ENCODE measurements at places on chromosomes 1 and 21. TPM values are rescaled to one million over a fixed set of nuclear protein-coding genes. Genes with fewer than 3 reads are reported as not detected.

- no peak for DNase-seq
Observed at GRCh38 chr1:32127409-32128198, 19.7 kb downstream of the KPNA6 start.

GRCh38 chr1:3321559-3322449 is 132.7 kb upstream of the ARHGEF16 start:
- DNase-seq = no peak

DNA sequence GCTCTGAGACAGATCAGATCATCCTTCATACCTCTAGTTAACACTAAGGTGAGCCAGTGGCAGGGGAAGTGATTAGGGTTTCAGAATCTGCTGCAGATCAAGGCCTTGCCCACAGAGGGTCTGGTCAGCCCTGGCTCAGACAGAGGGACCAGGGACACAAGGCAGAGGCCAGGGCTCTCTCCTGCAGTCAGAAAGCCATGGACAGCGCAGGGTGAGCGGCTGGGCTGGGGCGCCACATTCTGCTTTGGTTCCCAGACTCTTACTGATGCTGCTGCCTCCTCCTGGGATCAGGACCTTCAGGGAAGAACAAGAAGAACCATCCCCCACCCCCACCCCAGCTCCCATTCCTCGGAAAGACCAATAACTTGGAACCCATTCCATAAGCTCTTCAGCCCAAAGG is 43.1 kb downstream of the GPR161 start:
- DNase-seq = no peak

DNA sequence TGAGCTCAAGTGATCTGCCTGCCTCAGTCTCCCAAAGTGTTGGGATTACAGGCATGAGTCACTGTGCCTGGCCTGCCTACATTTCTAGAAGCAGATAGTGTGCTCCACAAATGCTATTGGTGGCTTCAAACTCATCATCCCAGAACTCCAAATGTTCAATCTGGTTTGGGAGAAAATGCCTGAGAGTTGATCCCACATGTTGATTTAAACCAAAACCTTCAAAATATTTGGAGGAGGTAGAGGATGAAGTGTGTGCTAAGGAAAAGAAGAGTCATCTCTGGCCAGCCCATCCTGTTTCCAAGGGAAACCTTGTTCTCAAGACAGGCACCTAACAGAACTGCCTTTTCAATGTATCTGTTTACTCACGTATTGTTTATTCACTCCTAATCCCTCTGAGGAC is 55.4 kb upstream of the GRHL3 start:
- no peak for DNase-seq

- DNase-seq = no peak
Observed at GRCh38 chr1:173798078-173798477, 26.4 kb upstream of the DARS2 start.

DNA sequence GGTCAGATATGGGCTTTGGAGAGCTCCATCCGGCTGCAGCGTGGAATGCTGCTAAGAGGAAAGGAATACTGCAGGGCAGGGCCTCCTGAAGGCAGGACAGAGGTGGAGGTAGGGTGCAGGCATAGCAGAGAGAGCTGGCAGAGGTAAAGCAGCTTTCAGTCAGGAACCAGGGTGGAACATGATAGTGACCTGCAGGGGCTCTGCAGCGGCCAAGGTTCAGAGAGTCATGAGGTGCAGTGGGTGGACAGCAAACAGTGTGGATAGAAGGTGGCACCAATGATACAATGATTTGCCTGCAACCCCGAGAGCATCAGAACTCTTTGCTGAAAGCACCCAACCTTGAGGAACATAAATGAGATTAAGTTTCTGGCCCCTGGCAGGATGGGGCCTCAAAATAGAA is 119.3 kb downstream of the BEND5 start:
- no peak for DNase-seq

GRCh38 chr1:30284728-30285475 is 438.5 kb downstream of the MATN1 start:
- DNase-seq = no peak

DNA sequence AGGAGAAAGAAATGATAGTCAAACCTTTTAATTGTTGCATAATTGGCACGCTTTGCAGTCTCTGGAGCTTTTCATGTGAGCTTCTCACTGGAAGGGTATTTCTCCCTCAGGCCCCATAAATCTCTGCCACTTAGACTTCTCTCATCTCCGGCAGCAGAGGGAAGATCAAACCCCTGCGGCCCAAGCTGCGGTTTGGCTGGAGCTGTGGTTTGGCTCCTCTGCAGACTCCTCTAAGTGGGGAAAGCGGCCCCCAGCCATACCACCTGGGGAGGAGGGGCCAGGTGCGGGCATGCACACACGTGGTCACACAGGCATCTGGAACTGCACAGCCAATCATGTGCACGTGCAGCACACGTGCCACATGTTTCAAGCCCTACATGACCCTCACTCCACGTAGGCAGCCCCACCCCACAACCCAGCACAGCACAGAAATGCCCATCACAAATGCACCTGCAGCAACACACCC is 58.3 kb downstream of the UBE2T start:
- no peak for DNase-seq

DNA sequence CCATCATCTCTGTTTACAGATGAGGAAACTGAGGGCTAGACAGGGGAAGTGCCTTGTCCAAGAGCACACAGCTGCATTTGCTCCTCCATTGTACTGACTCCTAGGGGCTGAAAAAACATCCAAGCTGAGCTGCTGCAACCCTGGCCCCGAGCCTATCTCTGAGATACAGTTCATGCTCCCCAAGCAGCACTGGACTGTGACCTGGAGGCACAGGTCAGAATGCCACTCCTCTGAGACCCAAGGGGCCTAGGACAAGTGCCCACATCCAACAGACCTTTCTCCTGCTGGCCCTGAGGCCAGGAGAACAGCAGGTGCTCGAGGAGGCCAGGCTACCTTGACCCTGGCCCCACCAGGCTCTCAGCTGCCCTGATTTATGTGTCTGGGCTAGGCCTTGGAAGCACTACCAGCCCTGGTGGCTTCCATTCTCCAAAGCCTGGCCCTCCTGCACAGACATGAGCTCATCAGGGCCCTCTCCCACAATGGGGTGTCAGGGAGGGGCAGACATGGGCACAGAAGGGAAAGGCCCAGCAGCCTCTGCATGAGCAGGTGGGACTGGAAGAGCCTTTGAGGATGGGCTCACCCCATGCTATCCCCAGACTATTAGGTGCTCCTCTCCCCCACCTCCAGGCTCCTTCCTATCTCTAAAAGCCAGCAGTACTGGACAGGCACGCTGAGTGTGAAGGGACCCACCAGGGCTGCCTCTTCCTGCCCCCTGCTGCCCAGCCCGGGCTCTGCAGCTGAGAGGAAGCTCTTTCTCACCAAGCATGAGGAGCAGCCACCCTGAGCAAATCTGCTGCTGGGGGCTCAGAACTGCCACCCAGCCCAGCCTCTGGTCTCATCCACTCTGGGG is 18.8 kb downstream of the ADGRB2 start:
- peak; percentile 40 for DNase-seq

- DNase-seq = no peak
Observed at GRCh38 chr1:30668546-30669327, 54.6 kb downstream of the MATN1 start.

DNA sequence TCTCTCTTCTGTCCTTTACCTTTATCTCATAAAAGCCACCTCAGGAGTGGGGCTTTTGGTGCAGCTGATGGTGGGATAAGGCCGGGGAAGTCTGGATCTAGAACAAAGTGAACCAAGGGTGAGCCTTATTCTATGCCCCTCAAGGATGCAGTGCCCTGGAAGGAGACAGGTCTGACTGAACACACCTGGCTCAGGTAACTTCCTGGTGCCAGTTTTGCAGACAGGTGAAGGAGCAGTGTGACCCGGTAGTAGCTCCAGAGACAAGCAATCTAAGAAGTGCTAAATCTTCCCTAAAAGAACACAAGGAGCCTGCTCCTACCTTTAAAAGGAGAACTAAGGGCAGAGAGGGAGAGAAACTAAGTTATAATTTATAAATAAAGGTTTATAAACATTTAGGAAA is 2.9 kb downstream of the KCNJ15 start:
- DNase-seq = no peak

AUNIP gene
- 12.3 TPM for total RNA-seq

OR2T2 gene
- total RNA-seq = not detected

WNT2B gene
- 0.10 TPM for total RNA-seq

HSD11B1 gene
- 17.9 TPM for total RNA-seq

FCRL5 gene
- not detected for total RNA-seq

SFT2D2 gene
- total RNA-seq = 76.5 TPM

TSEN15 gene
- total RNA-seq = 49.8 TPM

TMEM200B gene
- 0.56 TPM for total RNA-seq

LENEP gene
- total RNA-seq = 1.8 TPM

ARHGEF16 gene
- not detected for total RNA-seq

VPS72 gene
- 90.0 TPM for total RNA-seq

All from activated T-helper 1 cell treated with anti-CD3 and anti-CD28 coated beads, Interleukin-12 subunit alpha, Interleukin-12 subunit beta, Interleukin-2, Interleukin-4 antibody, amounts not matched to agents 30 ng/mL and 10 ng/mL and 1 ng/mL, durations not matched to agents 14 hours and 24 hours and 36 hours (primary cell).